ENCODE measurements at places on chromosomes 16 and 17.

DNA sequence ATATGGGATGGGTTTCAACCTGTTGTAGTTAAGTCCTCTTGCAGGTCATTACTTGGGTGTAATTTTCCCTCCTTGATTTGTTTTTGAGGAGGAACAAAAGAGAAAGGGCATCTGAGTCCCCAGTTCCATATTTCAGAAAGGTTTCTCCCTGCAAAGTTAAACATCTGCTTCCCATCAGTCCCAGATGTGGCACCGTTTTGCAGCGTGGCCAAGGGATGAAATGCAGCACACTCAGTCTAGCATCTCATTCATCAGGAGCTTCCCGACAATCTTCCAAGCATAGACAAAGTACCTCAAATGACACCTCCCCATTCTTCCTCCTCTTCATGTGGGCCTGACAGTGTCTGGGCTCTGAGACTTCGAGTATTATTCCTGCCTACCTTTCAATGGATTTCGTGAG lies 363.7 kb upstream of the SOX9 start:
- no peak for DNase-seq

DNA sequence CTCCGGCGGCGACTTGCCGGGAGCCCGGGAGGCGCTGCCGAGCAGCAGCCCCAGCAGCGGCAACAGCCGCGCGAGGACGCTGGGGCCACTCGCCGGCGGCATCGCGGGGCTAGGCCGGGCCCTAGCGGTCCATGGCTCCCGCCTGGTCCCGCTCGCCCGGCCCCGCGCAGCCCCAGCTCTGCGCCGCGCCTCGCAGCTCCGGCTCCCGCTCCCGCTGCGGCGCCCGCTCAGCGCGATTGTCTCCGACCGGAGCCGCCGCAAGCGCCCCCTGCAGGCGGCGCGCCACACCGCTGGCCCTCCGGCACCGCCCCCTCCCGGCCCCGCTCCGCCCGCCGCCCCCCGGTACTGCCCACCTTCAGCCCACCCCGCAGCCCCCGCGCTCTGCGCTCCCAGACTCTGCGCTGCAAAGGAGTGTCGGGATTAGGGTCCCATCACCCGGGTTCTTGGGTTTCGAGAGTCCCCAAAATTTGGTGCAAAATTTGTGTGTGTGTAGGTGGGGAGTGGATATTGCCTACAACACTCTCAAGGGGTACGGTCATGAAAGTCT lies at the start of gene FAM171A2:
Gene FAM171A2, minus strand, starts transcription at position 241 of the 547 bp plus-strand sequence. Its CDS starts 139 bp downstream, at position 102.
- peak; percentile 66 for DNase-seq

- DNase-seq = no peak
Measured at GRCh38 chr17:76983075-76983775, 115.0 kb downstream of the MGAT5B start.

DNA sequence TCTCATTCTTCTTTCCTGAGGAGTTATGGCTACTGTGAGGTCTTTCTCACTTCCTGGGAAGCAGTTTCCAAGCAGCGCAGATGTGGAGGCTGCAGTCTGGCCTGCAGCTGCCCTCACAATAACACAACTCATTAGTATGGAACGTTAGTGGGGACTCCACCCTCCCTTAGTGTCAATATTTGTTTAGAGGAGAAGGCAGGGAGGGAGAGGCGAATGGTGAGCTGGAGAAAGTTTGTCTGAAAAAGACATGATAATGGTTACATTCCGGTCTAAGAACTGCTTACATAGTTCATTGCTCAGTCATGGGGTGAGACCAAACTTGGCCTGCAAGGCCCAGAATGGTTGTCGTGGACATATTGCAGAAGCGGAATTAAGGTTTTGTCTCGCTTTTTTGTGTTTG lies 170.2 kb downstream of the HS3ST3B1 start:
- DNase-seq = no peak

- no peak for DNase-seq
Measured at GRCh38 chr17:50033316-50033715, 22.6 kb upstream of the ITGA3 start.

GRCh38 chr17:7234083-7234951 lies at the start of gene DVL2:
Gene DVL2 (minus strand): TSS chr17:7234517. CDS start chr17:7234262, 255 bp downstream.
- DNase-seq = peak; percentile 96

DNA sequence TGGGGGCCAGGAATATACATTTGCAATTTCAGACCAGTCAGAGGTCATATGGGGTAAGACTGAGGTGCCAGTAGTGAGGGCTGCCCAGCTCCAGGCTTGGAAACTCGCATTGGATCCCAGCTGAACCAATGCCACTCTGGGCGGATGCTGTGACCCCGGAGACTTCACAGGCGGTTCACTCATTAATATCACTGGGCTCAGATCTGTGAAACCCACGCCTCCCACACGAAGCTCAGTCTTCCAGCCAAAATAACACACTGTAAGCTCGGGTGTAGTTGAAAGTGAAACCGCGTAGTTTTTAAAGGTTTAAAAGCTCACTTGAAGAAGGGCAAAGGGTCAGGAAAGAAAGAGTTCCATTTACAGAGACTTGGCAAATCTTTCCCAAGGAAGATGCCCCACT lies 254.8 kb downstream of the FOXL1 start:
- no peak for DNase-seq

GRCh38 chr17:68249354-68249765 lies 1.5 kb downstream of the AMZ2 start:
- peak; percentile 73 for DNase-seq

- DNase-seq = no peak
Measured at GRCh38 chr16:9625122-9625521, 533.7 kb downstream of the HAPSTR1 start.

DNA sequence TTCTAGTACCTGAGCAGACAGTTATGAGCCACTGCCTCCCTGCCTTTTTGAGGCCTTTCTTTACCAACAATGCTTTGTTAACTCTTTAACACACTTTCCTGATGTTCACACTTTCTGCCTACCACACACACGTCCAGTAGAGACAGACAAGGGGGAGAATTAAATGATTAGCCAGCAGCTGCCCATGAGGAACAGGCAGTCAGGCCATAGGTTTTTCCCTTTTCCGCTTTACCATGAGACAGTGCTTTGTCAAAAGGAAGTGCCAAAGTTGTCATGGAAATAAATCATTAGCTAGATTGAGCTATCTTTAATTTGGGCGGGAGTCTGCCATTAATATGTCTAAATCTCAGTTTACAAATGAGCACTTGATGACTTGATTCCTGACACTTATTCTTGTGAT lies 102.1 kb downstream of the PITPNC1 start:
- no peak for DNase-seq

GRCh38 chr16:50440531-50440930 lies 71.7 kb upstream of the BRD7 start:
- no peak for DNase-seq

GRCh38 chr16:73356401-73357079 lies 308.6 kb upstream of the ZFHX3 start:
- no peak for DNase-seq

GRCh38 chr16:2493605-2494004 lies 18.7 kb downstream of the TBC1D24 start:
- no peak for DNase-seq

DNA sequence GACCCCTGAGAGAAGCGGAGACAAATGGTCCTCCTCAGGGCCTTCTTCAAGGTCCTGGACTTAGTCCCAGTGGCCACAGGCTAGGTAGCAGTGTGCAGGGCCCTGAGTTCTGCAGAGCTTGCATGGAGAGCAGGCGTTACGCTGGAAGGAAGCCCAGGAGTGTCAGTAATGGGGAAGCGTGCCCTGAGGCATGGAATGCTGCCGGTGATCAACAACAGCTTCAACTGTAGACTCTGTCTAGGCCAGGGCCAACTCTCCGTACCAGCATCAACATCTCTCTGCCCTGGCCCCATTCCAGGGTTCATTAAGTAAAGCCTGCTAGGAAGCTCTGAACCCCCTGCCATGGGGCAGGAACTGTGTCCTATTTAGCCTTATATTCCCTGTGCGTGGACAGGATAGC lies 568 bp upstream of the TNK1 start:
- no peak for DNase-seq

DNA sequence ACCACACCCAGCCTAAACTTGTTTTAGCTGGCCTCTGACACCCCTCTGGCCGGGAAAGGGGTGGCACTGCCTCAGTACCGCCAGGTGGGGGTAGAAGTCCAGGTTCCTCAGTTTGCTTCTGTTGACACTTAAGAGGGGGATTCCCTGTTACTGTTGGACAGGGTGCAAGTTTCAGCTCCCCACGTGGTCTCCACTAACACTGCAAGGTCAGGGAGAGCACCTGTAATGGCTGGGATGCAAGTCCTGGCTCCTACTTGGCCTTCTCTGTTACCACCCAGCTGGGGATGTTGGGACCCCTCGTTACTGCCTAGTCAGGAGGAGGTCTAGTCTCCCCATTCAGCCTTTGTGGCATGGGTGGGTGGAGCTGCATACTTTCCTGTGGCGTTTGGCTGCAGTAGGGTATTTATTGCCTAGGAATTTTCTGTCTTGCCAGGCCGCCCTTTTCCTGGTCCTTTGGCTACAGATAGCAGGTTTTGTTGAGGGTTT lies 10.6 kb upstream of the MFAP4 start:
- no peak for DNase-seq

DNA sequence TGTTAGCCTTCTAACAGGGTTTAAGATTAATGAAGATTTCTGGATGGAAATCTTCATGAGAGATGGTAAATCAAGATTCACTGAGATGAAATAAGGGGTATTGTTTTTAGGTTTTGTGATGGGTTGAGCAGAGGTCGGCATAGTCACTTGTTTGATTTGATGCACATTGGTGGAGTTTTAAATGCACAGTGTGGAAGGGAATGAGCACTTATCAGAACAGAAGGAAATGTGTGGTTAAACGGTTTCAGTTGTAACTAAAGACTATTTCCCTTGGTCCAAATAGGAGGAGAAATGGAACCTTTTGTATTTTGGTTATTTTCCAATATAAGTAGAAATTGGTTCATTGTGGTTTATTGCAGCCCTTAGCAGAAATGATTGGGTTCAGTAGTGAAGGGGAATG lies 34.1 kb downstream of the CBFB start:
- no peak for DNase-seq

GRCh38 chr17:14688134-14688533 lies 387.3 kb downstream of the HS3ST3B1 start:
- DNase-seq = no peak

GRCh38 chr16:69326172-69326873 lies 4.1 kb downstream of the PDF start:
- DNase-seq = no peak

GRCh38 chr16:81321039-81321438 lies 6.3 kb downstream of the GAN start:
- DNase-seq = no peak

DNA sequence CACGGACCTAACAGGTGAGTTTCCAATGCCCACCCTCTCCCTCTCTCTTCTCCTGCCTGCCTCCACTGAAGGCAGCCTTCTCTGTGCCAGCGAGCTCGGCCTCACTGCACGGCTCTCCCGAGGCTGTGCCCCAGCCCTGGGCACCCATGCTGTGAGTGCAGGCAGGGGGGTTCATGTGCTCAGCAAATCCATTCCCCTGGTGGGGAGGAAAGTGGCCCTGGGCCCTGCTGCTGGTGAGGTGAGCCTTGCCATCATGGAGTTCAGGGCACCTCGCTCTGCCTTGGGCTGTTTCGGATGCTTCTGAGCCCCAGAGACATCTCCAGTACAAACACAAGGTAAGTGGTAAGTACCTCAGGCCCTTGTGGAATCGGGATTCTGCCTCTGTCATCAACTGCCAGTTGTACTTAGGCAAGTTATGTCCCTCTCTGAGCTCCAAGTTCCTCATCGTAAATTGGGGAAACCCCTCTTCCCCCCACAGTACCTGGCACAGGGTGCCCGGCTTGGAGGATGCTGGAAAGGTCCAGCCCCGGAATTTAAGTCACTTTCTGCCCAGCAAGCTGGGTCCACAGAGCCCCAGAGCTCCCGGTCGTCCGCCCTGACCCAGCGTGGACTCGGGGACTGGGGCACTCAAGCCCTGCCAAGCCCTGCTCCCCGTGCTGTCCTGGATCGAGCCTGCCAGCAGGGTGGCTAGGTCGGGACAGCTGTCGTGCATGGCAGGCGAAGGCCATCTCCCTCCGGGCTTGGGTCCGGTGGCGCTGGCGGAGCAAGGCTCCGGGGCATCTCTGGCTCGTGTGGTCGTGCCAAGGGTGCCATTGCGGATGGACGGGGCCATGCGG lies 684 bp upstream of the NUDT16L1 start:
- peak; percentile 13 for DNase-seq

GRCh38 chr17:62665599-62665998 lies 38.1 kb downstream of the MRC2 start:
- DNase-seq = no peak

DNA sequence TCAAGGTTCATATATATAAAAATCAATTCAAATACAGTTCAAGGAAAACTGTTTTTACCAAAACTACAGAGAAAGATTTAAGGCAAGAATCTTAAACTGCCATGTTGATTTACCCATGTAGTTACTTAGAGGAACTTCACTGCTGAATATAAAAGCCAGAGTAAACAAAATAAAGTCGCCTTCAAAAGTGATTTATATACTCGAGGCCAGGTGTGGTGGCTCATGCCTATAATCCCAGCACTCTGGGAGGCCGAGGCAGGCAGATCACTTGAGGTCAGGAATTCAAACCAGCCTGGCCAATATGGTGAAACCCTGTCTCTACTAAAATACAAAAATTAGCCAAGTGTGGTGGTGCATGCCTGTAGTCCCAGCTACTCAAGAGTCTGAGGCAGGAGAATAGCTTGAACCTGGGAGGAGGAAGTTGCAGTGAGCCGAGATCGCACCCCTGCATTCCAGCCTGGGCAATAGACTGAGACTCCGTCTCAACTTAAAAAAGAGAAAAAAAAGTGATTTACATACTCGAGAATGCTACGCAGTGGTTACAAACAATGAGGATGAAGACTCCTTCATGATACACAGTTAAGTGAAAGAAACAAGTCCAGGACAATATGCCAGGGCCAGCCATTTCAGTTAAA lies 54.1 kb upstream of the CNEP1R1 start:
- no peak for DNase-seq

DNA sequence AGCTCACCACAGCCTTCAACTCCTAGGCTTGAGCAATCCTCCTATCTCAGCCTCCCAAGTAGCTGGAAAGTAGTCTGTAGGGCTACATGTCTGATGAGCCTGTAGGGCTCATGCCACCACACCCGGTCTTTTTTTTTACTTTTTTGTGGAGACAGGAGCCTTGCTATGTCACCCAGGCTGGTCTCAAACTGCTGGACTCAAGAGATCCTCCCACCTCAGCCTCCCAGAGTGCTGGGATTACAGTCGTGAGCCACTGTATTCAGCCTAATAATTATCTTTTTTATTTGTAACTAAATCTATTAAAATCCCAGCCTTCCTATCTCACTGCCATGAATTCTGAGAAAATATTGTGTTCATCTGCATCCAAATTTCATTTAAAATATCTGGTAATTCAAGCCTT lies 15.1 kb downstream of the BRIP1 start:
- no peak for DNase-seq

DNA sequence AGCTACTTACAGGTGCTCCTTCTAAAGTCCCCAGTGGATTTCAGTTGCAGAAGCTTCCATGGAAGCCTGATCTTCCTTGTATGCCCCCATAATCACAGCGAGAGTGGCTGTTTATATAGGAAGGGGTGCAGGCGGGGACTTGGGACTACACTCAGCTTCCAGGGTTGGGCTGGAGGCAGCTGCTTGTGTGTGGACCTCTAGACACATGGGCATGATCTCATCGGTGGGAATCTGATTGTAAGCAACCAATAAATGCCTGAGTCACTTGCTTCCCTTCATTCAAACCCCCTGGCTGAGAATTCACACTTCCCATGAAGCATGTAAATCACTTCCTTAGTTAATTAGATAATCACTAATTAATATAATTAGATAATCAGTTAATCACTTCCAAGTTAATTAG lies 1.0 kb upstream of the KRT20 start:
- no peak for DNase-seq
